ENCODE measurements at places on chromosomes 2 and 18.
A peak's percentile ranks its signal among the peaks of the same experiment; 100 is the strongest.

- peak; percentile 28 for DNase-seq
Measured at GRCh38 chr2:55519938-55520885, 694 bp downstream of the CFAP36 start.

DNA sequence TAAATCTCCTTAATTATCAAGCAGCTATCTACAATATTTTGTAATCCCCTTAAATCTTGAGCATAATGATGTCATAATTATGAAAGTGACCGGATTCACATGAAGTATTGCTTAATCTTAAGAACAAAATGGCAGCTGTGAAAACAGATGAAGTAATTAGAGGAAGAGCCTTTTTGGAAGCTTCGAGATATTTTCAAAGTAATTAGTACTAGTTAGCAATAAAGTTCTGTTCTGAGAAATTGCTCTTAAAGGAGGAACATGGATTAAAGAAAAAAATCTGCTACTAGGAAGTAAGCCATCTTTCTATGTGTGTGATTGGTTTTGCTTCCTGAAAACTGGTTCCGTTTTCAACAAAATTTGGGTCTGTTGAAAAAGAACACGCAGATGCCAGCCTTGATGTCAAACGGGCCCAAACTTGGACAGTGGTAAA lies 18.3 kb downstream of the CLUL1 start:
- no peak for DNase-seq

DNA sequence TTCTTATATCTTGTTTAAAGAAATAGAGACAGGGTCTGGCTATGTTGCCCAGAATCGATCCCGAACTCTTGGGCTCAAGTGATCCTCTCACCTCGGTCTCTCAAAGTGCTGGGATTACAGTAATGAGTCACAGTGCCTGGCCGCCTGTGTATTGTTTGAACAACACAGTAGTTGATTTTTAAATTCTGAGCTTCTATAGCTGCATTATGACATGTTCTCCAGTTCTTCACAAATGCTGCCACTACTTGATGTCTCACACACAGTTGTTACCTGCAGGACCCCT lies 7.7 kb upstream of the RHOB start:
- DNase-seq, result peak; percentile 57

DNA sequence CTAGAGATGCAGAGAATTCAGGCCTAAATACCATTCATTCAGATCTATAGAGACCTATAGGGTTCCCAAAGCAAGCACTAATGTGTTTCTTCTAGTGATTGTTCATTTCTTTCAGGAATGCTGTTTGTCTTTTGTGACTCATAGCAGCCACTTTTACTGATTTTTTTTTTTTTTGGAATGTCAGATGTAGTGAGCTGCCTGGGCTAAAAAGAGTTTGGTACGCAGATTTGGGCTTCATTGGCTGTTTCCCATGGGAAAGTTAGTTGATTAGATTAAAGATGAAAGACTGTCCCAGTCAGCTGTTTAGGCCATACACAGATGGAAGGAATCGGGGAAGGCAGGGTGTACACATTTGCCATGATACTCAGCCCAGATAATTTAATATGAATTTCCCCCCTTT lies 87.6 kb downstream of the CDC42EP3 start:
- DNase-seq, result no peak

DNA sequence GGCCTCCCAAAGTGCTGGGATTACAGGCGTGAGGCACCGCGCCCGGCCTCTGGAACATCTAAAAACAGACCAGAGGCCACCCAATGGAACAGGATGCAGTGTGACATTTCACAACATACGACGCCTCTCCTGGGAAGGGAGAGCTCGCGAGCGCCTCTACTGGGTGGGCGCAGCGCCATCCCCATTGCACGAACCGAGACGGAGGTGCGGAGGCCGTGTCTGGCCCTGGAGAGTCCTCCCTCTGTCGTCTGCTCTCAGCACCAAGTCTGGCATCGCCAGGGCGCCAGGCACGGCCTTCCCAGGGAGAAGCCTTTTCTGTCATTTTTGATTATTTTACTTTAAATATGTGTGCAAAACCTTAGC lies 9.4 kb upstream of the GBX2 start:
- no peak for DNase-seq

DNA sequence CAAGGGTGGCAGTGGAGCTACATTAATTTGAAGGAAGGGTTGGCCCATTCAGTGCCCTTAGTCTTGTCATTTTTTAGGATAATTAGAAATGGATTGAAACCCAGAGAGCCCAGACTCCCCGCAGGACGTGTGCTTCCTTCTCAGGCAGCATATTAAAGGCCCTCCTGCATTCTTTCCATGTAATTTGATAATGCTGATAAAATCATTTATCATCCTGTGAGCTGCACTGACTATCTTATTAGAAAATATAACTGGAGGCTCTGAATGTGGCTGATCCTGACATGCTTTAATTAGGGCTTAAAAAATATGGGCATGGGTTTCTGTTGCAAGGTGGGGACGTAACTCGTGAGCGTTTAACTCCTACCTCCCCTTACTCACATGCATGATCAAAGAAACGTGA lies 148.1 kb downstream of the ACKR3 start:
- no peak for DNase-seq

DNA sequence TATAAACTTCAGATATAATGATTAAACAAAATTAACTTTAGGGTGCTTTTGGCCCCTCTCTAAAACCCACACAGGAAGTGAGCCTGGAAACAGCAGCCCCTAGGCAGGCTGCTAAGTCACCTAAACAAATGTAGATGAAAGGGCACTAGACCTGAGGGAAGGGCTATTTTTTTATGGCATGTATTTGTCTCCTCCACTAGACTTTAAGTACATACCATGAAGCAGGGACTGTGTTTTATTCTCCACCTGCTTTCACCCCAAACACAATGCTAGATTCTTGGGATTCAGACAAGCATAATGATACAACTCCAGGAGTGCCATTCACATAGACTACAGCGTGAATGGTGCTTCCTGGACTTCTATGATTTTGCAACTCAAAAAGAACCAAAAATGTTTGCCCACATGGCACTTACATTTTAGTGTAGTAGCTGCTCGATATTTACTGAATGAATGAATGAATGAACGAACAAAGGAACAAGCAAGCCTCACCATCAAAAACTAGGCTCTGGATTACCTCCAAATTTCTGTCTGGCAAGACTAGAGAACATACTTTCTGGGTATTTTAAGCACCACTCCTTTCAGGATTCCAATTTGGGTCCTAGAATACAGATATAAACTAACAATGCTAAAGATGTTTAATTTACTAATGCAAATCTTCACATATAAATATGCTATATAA lies 10.1 kb downstream of the ATAD2B start:
- DNase-seq, result no peak

- no peak for DNase-seq
Measured at GRCh38 chr18:44495151-44495550, 185.5 kb upstream of the SETBP1 start.

DNA sequence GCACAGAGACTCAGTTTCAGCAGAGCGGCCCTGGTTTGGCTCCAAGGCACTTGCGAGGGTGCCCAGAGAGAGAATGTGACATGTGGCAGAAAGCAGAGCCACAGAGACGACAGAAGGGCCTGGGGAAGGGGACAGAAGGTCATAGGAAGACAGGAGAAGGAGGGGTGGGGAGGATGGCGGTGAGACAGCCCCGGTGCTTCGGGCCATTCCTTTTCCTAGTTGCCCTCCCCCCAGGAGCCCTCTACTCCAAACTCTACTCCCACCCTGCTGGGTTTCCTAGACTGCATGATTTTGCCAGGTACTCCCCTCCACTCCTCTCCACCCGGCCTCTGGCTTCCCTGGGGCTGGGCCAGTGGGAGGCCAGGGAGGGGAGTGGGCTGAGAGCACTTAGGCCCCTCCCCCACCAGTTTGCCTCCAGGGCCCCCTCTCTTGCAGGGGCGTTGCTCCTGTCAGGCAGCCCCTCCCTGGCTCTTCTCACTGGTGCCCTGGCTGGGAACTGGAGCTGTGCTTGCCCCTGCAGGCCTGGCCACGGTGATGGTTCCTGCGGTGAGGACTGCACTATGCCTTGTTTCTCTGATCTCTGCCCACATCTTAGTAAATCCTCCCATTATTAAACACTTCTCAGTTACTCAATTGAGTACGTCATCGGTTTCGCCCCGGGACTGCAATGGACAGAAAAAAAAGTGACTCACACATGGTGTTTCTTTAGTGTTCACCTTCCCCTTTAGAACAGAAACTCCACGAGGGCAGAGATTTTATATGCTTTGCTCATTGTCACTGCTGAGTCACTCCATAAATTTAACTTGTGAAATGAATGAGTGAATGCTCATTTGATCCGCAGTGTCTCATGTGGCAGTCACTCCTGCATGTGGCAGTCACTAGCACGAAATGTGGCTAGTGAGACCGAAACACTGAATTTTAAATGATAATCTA lies 58.7 kb upstream of the SP3 start:
- DNase-seq, result peak; percentile 78

GRCh38 chr2:43175020-43175441 lies 51.4 kb downstream of the ZFP36L2 start:
- DNase-seq, result no peak

- peak; percentile 25 for DNase-seq
Measured at GRCh38 chr18:31942291-31942998, 483 bp downstream of the TRAPPC8 start.

GRCh38 chr18:72171596-72171995 lies 372.5 kb downstream of the CBLN2 start:
- no peak for DNase-seq

DNA sequence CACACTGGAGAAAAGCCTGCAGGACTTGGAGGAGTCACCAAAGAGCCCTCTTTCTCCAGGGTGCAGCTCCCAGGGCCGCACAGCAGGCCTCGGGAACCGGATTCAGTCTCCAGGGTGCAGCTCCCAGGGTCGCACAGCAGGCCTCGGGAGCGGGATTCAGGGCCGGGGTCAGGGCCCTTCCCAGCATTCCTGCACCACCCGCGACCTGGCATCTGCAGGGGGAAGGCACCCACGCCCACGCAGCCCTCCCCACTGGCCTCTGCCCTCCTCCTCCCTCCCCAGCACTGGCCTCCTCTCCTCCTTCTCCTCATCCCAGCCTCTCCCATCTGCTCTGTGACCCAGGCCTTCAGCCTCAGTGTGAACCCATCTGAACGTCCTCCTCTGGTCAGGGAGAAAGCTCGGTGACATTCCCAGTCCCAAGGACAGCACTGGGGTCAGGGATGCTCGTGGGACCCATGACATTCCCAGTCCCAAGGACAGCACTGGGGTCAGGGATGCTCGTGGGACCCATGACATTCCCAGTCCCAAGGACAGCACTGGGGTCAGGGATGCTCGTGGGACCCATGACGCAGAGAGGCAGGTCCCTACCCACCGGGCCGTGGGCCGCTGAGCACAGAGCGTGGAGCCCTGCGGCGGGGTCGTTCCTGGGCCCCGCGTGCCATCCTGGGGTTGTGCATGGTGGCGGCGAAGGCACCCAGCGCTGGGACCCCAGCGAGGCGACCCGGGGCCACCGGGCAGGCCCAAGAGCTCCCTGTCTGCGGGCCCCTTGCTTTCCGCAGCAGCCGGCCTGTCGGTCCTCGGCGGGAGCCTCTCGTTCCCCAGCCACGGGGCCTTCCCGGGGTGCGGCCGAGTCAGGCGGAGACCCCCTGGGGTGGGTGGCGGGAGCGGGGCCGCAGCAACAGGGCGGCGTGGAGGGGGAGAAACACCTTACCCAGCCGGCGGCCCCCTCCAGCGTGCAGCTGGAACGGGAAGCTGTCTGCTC lies 550.2 kb upstream of the SALL3 start:
- DNase-seq, result no peak

- no peak for DNase-seq
Measured at GRCh38 chr2:139684286-139684860, 904.2 kb upstream of the NXPH2 start.
